T1000 (cell line): ENCODE measurements at places on chromosomes 1 and 21.

GRCh38 chr1:245118806-245119205, 36.0 kb upstream of the KIF26B start:
- no peak for DNase-seq

DNA sequence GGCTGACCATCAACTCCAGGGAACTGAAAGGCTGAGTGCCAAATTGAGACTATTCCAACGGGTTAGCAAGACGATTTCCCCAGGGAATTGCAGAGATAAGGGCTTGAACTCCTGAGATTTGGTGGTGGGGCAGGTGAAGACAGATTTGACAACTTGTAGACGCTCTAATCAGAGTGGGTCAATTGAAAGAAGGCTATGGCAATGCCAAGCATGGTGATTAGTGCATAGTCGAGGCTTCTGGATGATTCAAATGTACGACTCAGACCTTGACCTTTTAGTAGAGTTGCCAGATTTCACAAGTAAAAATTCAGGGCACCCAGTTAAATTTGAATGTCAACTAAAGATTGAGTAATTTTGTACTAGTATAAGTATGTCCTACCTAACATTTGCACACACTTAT, 302.1 kb upstream of the SPAG17 start:
- no peak for DNase-seq

- no peak for DNase-seq
Observed at GRCh38 chr1:51958824-51959223, 31.7 kb downstream of the RAB3B start.

- no peak for DNase-seq
Observed at GRCh38 chr21:42964086-42964485, 10.3 kb upstream of the PKNOX1 start.

GRCh38 chr1:87715471-87715870, 386.8 kb downstream of the LMO4 start:
- DNase-seq, result no peak
